Neural progenitor cell (in vitro differentiated cells): ENCODE measurements at places on chromosomes 2 and 18. TPM values are rescaled to one million over a fixed set of nuclear protein-coding genes. Genes with fewer than 3 reads are reported as not detected.

GRCh38 chr2:211396815-211397214 lies 840.4 kb downstream of the CPS1 start:
- H3K27me3 ChIP-seq: no peaks in the 10 kb centered on the region
- H3K27ac ChIP-seq: no peak overlapping the region
- peaks cover 23% of the 10 kb centered on the region for H3K4me1 ChIP-seq

The PDCD1 gene
- total RNA-seq: not detected in 2 replicates

The CD207 gene
- not detected in 2 replicates for total RNA-seq

- no peak overlapping the region for H3K27ac ChIP-seq
- H3K4me3 ChIP-seq: no peak overlapping the region
- no peak for DNase-seq
- no peaks in the 10 kb centered on the region for H3K36me3 ChIP-seq
- H3K27me3 ChIP-seq: no peaks in the 10 kb centered on the region
Observed at GRCh38 chr2:205808486-205809121, 126.3 kb downstream of the NRP2 start.

- no peak for DNase-seq
- no peak overlapping the region for H3K4me3 ChIP-seq
- H3K27ac ChIP-seq: no peak overlapping the region
- H3K4me1 ChIP-seq: no peaks in the 10 kb centered on the region
- H3K27me3 ChIP-seq: no peaks in the 10 kb centered on the region
- no peaks in the 10 kb centered on the region for H3K36me3 ChIP-seq
Observed at GRCh38 chr2:84169871-84170270, 289.2 kb downstream of the SUCLG1 start.

The GKN1 gene
- not detected in 2 replicates for total RNA-seq
